ENCODE measurements at places on chromosomes 4 and X.
A peak's percentile ranks its signal among the peaks of the same experiment; 100 is the strongest.

DNA sequence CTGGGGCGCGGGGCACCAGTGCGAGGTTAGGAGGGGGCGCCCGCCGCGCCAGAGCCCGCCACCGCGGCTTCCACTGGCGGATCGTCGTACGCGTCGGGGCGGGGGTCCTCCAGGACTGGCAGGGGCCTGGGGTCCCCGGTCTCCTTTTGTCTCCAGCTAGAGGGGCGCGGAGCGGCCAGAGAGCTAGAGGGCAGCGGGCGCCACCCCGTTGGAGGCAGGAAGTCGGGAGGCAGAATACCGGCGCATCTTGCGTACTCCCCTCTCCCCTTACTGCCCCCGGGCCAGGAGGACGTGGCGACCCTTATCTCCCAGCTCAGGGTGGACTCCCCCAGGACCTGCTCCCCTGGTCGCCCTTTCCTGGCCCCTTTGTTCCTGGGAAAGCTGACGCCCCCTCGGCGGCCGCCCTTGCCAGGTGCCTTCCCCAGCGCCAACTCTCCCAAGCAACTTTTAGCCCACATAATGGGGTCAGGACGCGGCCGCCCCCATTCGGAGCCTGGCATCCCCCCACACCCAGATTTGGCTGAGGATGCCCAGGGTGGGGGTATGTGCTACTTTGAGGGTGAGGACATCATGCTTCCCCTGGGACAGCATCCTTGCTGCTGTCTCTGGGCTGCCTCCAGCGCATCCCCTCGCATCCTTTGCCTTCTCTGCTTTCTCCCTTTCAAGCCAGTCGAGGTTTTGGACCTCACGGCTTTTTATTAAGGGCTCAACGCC lies 933 bp downstream of the CNKSR2 start:
- peak; percentile 50 for DNase-seq

DNA sequence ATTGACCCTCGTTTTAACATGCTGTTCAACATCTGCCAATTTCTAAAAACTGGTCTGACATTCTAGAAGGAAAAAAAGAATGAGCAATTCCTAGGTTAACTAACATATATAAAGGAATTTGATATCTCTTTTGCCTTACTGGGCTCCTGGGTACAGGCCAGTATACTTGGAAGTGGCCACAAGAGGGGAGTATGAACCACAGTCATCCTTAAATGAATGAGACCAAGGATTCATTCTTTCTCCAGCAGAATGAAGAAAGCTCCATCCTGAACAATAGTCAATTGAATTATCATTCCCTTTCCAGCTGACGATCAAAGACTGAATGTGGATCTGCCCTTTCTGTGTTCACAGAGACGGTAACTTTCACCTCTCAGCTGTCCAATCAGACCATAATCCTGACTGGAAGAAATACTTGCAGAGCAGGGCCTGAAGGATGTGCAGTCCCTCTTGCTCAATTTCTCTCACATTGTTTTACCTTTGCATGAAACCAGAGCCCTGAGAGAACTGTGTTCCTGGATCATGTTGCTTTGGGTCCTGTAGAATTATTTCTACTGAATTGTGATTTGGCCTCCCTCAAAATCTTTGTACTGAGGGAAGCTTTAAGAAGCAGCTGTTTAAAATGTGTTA lies 14.8 kb upstream of the SPARCL1 start:
- no peak for DNase-seq

DNA sequence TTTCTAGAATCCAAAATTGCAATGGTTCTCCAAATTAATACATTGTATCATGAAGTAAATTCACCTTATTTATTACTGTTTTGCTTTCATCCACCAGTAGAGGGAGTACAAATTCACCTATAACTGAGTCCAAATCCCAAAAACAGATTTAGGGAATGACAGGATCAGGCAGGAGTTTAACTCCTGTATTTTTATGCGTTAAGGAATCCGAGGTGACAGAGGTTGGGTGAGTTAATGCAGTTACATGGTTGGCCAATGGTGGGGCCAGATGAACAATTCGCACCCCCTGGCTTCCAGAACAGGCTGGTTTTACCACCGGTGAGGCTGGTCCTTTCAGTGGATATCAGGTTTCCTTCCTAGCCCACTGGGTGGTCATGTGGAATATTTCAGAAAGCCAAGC lies 82.4 kb downstream of the MTNR1A start:
- DNase-seq = no peak

- DNase-seq = no peak
Measured at GRCh38 chrX:49309401-49309981, 6.0 kb downstream of the GAGE10 start.

GRCh38 chr4:55933611-55934010 lies 15.1 kb upstream of the CEP135 start:
- no peak for DNase-seq

GRCh38 chr4:35228313-35228712 lies 1016.0 kb downstream of the ARAP2 start:
- no peak for DNase-seq

DNA sequence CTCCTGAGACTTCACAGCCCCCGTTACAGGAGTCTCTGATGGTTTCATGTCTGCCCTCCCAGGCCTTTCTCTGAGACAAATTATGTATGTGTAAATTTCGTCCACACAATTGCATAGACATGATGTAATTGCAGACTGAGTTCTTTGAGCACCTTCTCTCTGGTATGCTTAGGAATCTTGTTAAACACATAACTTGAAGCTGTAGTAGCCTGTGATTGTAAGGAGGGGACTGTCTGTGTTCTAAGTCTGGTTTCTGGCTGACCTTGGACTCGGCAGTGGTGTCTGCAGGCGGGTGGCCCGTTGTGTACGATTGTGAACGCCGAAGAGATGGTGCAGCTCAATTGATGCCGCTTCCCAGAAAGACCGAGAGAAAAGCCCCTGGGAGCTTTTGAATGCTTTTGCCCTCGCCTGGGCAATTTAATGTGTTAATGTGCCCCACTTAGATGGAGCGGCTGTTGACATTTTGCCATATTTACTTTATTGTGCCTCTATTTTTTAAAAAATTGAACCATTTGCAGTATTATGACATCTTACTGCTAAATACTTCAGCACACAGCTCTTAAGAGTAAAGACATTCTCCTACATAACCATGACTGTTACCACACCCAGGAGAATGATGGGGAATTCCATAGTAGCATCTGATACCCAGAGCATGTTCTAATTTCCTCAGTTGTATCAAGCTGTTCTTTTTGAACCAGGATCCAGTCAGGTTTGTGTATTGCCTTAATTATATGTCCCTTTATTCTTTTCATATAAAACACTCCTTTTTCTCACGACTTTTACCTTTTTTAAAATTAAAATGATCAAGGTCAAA lies 58.4 kb upstream of the TADA2B start:
- DNase-seq = no peak

GRCh38 chr4:43316813-43317212 lies 424.3 kb downstream of the GRXCR1 start:
- no peak for DNase-seq

GRCh38 chr4:15655223-15656037 lies at the start of gene FBXL5:
Gene FBXL5, minus strand, starts transcription at chr4:15655357. Its CDS starts 70 bp downstream, at chr4:15655287.
- DNase-seq = peak; percentile 88

GRCh38 chr4:7167706-7168105 lies 24.6 kb upstream of the SORCS2 start:
- no peak for DNase-seq

- DNase-seq = no peak
Measured at GRCh38 chr4:186485561-186486062, 69.8 kb downstream of the MTNR1A start.

DNA sequence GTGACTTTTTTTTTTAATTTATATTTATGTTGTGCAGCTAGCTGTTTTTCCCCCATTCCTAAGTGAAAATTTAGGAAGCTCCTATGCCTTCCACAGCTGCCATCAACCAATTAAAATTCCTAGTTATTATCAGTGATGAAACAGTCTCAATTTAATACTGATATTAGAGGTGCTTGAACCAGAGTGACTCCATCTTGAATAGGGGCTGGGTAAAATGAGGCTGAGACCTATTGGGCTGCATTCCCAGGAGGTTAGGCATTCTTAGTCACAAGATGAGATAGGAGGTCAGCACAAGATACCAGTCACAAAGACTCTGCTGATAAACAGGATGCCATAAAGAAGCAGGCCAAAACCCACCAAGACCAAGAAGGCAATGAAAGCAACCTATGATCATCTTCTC lies 136.7 kb downstream of the DCHS2 start:
- no peak for DNase-seq

GRCh38 chrX:106300656-106301055 lies 132.6 kb downstream of the PWWP3B start:
- DNase-seq = no peak

DNA sequence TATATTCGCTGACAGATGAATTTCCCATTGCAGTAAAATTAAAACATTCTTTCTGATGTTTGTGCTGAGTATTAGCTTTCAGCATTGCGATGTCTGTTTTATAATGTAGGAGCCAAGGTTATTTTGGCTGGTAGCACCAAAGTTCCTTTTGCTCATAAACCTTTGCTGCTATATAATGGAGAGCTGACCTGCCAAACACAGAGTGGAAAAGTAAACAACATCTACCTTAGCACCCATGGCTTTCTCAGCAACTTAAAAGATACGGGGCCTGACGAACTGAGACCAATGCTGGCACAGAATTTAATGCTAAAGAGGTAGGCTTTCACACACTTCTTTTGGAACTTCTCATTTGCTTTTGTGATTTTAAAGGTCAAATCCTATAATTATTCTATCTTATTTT lies 46.0 kb downstream of the WDR19 start:
- DNase-seq = no peak

DNA sequence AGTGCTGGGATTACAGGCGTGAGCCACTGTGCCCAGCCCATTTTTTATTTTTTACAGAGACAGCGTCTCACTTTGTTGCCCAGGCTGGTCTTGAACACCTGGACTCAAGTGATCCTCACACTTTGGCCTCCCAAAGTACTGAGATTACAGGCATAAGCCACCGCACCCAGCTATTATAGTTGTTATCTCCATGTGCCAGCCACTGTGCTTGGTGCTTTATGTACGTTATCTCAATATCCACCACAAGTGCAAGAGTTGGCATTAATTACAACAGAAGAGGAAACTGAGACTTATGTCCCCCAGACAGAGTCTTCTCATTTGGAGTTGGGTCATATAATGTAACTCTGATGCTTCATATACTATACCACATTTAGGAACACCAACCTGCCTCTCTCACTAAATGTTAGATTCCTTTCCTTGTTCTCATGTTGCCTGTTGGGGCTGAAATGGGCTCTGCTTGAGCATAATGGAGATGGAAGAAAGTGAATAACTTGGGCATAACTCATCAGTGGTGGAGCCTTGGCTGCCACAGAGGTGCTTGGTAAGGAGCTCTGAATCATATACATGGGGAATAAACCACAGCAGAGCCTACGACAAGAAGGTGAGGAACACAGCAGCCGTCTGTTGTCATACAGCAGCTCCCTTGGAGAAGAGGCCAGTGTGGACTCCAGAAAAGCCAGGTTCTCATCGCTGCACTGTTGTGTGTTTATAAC lies 84.3 kb downstream of the SPRY1 start:
- DNase-seq = no peak

DNA sequence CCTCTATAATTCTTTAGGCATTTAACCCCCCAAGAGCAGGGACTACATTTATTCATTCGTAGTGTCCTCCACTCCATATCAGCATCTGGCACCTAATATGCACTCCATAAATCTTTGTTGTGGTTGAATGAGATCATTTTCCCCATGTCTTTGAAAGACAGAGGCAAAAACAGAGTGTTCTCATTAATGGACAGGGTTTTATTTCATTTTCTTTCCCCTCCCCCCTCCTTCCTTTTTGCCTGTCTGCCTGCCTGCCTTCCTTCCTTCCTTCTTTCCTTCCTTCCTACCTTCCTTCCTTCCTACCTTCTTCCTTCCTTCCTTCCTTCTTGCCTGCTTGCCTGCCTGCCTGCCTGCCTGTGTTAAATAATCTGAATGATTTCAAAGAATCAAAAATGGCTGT lies 83.2 kb downstream of the SHROOM3 start:
- no peak for DNase-seq

- DNase-seq = no peak
Measured at GRCh38 chr4:154595807-154596206, 5.3 kb upstream of the FGA start.

DNA sequence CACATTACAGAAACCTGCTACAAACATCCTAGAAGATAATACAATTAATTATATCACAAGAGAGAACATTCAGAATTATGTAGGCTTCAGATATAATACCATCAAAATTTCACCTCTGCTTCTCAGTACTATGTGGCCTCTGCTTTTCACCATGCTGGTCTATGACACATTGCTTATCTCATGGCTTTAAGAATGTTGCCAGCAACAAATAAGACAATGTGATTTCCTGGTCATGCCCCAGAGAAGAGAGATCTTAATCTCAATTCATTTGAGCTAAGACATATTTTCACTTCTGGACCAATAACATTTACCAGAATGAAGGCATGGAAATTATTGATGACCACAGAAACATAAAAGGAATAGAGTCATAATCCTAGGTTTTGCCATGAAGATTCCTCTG lies 1233.4 kb upstream of the ADGRL3 start:
- no peak for DNase-seq

DNA sequence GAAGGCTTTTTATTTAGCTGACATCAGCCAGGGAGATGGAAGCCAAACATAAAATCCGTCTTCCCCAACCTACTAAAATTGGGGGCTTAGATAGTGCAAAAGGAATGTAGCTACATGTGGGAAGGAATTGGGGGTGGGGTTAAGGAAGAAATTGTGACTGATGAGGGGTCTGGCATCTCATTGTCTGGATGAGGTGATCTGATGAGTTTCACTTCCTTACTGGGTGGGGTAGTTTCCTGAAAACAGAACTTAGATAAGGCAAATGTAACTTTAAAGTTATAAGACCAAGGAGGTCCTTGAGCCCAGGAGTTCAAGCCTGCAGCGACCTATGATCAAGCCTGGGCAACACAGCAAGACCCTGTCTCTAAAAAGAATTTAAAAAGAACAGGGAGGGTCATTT lies 105.5 kb upstream of the NEIL3 start:
- DNase-seq = no peak

- DNase-seq = no peak
Measured at GRCh38 chr4:78057135-78057599, at the start of gene FRAS1. Gene FRAS1, plus strand, starts transcription at chr4:78057323. Its CDS starts 687 bp downstream, at chr4:78058010.

GRCh38 chr4:8410641-8411271 lies 29.8 kb downstream of the ACOX3 start:
- DNase-seq = no peak

- no peak for DNase-seq
Measured at GRCh38 chrX:47844117-47844516, 7.4 kb downstream of the ZNF81 start.

DNA sequence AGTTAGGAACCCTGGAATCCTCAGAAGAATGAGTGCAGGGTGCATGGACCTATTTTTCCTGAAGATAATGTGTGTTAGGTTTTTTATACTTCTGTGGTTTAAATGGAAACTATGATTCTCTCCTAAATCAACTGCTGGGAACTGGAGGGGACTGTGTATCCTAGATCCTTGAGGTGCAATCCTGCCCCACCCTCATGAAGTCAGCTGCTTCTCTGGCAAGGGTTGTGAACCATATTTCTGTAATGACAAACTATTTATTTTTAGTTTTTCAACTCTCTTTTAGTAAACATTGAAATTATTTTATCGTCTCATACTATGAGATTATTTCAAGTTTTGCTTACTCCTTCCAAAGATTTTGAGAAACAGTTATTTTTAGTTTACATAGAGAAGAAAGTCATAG lies 25.8 kb upstream of the VEGFC start:
- no peak for DNase-seq

GRCh38 chr4:78691971-78692821 lies 84.0 kb upstream of the BMP2K start:
- DNase-seq = no peak

GRCh38 chrX:130682990-130683389 lies 220.0 kb downstream of the ENOX2 start:
- DNase-seq = no peak

Data from ascending aorta (tissue), 2 donors.